ENCODE measurements at places on chromosomes 4 and X.

GRCh38 chr4:164485136-164485535 is 268.8 kb upstream of the SMIM31 start:
- peak; percentile 76 for DNase-seq

- DNase-seq = no peak
Measured at GRCh38 chr4:60384516-60384915, 815.6 kb upstream of the ADGRL3 start.

DNA sequence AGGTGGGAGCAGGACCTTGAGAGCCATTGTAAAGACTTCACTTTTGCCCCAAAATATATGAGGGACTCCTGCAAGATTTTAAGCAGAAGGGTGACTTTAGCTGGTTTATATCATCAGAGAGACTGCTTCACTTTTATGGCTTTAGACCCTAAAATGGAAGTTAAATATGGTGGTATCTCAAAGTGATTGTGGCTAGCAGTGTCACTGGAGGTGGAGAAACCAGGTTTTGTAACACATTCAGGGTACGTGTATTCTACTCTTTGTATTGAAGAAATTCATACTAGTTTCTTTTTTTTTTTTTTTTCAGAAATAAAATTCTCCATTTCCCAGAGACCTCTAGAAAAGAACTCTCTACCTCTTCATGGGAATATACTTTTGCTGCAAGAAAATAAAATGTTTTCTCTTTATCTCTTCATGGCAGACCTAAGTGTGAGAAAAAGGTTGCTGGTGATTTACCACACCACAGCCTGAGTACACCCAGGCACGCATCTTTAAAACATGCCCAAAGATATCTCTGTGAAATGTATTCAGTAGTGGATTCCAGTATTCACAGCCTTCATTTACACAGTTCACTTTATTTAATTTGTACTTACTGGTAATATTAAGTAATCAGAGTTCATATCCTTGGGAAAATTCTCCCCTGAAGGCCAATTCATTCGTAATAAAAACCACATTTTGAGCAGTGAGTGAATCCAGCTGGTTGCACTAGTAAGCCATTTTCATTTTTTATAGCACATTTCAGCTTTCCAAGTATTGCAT is 74.3 kb upstream of the GUCY1A1 start:
- DNase-seq = no peak

- DNase-seq = no peak
Measured at GRCh38 chr4:120544838-120545237, 377.7 kb downstream of the PRDM5 start.

- peak; percentile 51 for DNase-seq
Measured at GRCh38 chr4:122577808-122578781, 42.8 kb downstream of the IL21 start.

- no peak for DNase-seq
Measured at GRCh38 chr4:17327591-17327990, 184.3 kb downstream of the QDPR start.
